Dermis microvascular lymphatic vessel endothelial cell (primary cell): ENCODE measurements at places on chromosomes 6 and 20. TPM values are rescaled to one million over a fixed set of nuclear protein-coding genes. Genes with fewer than 3 reads are reported as not detected.

The GPANK1 gene
- 9.0 and 11.5 TPM in 2 replicates for total RNA-seq

The EFCAB8 gene
- total RNA-seq = under 0.01 TPM in 1 of 2 replicates, not detected in the other

The FAM184A gene
- total RNA-seq = 0.13 and 0.25 TPM in 2 replicates

The OR12D2 gene
- total RNA-seq = not detected in 2 replicates

The TBX18 gene
- 1.0 and 1.2 TPM in 2 replicates for total RNA-seq
